ENCODE measurements at places on chromosomes 11 and 22.

DNA sequence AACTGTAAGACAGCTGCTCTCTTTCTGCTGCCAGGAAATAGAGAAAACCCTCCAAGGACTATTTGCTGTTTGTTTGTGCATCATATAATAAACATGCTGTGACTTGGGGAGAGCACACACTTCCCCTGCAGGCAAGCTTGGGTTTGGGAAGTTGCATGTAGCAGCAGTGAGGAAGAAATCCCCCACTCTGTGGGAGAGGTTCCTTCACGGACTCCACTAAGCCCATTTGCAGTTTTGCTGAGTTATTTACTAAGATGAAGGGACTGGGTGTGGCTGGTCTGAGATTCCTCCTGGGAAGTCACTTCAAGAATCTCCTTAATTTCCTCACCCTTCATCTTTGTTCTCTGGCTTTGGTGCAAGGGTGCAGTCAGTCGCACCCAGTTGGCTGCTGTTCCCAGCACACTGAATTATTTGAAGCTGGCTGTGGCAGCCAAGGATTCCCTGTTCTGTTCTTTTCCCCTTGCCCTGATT lies 104.9 kb downstream of the ARFGAP2 start:
- DNase-seq = no peak

- no peak for DNase-seq
These were observed 31.6 kb downstream of the TBC1D22A start for GRCh38 chr22:46794067-46794466.

DNA sequence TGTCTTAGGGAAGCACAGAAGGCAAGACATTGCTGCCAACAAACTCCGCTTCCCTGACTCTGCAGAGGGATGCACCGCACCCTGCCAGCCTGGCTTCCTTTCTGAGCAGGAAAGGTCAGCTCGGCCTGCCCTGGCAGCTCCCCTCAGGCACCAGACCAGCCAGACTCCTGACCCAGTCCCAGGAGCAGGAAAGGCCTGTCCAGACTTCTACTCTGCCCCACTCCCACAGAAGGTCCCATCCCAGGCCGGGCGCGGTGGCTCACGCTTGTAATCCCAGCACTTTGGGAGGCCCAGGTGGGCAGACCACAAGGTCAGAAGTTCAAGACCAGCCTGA lies 17.7 kb downstream of the ARRB1 start:
- no peak for DNase-seq

DNA sequence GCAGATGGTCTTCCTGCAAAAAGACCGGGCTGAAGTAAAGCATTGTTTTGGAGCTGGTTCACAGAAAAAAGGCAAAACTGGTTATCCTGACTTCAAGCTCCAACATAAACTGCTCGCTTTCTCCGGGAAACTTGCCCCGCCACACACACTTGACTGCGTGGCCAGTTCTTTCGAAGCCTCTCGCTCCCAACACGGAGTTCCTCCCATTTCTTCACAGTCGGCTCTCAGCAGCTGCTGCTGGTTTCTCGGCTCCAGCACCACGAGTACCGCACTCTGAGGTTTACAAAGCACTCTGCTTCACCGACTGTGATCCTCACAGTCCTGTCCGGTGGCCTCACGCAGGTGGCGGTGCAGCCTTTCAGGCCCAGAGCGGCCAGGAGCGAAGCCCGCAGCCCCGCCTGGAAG lies 264 bp downstream of the CHEK1 start:
- DNase-seq = no peak

DNA sequence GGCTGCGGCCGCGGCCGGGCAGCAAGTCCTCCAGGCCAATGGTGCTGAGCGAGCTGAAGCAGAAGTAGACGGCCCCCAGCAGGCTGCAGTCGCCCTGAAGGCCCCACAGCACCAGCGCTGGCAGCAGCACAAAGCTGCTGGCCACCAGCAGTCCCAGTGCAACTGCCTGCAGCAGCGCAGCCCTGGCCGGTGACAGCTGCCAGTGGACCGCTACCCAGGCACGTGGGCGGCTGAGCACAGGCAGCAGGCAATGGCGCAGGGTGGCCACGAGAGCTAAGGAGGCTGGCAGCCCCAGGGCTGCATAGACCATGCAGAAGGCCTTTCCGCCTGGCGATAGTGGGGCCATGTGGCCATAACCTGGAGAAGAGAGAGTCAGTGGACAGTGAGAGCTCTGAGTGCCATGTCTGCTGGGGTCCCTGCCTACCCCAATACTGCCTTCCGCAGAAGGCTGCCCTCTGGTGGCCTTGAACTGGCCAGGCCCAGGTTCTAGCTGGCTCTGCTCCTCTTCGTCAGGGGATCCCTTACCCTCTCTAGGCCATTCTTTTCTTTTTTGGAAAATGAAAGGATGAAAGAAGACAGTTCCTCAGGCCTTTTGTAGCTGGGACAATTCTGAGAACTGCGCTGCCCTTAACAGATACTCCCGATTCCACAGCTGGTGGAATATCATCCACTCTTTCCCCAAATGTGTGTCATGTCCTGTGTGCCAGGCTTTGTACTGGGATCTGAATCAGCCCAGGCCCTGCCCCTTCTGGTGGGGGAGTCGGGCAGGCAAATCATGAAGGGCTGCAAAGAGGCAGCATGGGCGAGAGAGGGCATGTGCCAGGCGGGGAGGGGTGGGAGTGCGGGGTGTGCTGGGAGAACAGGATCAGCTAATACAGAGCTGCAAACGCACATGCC lies 1.8 kb downstream of the KCNK7 start:
- peak; percentile 76 for DNase-seq

DNA sequence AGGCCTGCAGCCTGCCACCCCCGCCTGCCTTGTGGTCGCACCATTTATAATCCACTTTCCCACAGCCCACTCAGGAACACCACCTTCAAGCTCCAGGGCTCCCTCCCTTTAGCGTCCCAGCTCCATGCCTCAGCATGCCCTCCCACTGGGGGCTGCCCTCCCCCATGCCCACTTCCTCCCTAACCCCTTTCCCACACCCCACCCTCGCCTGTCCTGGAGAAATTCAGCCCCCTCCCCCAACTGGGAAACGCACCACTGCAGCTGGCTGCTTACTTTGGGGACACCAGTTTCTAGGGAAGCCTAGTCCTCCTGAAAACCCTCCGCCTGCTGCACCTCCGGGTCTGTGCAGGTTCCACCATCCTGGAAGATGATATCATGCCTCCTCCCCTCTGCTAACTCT lies 3.4 kb upstream of the YPEL1 start:
- no peak for DNase-seq

DNA sequence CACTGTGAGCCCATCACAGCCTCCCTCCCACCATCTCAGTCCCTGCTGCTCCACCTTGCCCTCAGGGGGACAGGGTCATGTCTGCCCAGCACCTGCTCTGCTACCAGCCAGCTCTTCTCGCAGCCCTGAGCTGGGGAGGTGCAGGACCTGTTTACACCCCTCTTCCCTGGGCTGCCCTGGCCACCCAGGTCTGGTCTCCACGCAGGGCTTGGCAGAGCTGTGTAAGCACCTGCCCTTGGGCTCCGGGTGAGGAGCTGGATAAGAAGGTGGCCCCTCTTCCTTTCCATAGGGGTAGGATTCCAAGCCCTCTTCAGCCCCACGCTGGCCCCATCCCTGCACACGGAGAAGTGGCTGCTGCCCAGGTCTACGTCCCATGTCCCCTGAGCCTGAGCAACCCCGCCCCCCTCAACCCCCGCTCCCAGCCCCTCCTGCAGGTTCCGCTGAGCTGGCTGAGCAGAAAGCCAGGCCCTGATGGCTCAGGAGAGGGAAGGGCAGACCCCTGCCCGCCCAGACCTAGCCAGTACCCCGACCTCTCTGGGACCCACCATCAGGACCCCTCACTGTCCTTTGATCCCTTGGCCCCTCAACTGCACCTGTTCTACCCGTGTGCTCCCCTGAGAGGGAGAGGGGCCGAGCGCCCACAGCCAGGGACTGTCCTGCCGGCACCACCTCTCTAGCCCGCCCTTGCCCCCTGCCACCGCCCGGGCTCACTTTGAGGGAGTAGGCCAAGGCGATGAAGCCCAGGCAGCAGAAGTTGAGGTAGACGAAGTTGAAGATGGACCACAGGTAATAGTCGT lies 3.2 kb downstream of the IFITM10 start:
- DNase-seq = no peak

- DNase-seq = no peak
These were observed 1.5 kb downstream of the RAB30 start for GRCh38 chr11:83070044-83070701.

All from right kidney (tissue), 9 donors.